ENCODE measurements at places on chromosomes 5 and 9. TPM values are rescaled to one million over a fixed set of nuclear protein-coding genes. Genes with fewer than 3 reads are reported as not detected.

The FOXI1 gene
- total RNA-seq = not detected

The CDH9 gene
- total RNA-seq = not detected

The ASTN2 gene
- 6.0 TPM for total RNA-seq

The AMBP gene
- not detected for total RNA-seq

The CNTNAP3 gene
- total RNA-seq = not detected

The NSD1 gene
- total RNA-seq = 101 TPM

The KIF24 gene
- total RNA-seq = 6.6 TPM

DNA sequence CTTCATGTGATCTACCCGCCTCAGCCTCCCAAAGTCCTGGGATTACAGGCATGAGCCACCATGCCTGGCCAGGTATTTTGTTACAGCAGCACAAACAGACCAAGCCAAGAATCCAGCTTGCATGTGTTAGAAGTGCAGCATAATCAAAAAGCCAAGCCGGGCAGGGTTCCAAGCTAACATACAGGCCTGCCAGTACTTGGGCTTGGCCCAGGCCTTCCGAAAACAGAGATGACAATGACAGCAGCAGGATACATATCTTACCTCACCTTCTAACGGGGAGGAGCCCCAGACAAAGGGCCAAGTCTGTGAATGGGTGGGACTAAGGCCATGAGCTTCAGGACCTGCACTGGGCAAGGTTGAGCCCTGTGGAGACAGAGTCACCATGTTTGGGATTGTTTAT lies 91.4 kb upstream of the ZNF462 start:
- DNase-seq = no peak

GRCh38 chr5:54742417-54742891 lies 224.9 kb downstream of the SNX18 start:
- DNase-seq = no peak

DNA sequence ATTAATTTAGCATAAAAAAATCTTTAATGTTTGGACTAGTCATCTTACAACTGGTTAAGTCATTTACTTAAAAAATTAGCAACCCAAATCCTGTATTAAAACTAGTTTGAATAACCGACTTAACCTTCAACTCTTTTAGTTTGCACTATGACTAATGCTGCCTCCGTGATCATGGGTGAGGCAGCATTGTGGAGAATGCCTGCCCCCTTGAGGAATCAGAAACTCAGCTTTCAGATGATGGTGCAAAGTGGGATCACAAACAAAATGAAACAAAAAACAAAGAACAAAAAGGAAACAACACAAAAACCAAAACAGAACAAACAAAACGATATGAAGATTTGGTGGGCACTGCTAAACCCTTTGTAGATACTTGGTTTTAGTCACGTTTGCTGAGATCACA lies 127.0 kb upstream of the PALM2AKAP2 start:
- DNase-seq = no peak

DNA sequence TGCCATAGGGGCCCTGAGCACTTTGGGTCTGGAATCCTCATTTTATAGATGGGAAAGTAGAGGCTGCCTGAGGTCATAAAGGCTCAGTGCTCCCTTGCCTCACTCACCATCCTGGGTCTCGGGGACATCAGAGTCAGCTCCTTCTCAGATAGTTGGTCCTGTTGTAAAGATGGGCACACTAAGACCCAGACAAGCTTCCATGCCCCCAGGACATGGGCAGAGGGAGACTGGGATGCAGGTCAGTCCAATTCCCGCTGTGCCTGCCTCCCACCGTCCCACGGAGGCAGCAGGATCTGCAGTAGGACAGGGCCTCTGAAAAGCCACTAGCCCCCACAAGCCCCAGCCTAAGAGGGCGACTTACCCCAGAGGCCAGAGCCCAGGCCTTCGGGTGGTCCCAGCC lies 19.0 kb upstream of the SUSD3 start:
- peak; percentile 29 for DNase-seq

DNA sequence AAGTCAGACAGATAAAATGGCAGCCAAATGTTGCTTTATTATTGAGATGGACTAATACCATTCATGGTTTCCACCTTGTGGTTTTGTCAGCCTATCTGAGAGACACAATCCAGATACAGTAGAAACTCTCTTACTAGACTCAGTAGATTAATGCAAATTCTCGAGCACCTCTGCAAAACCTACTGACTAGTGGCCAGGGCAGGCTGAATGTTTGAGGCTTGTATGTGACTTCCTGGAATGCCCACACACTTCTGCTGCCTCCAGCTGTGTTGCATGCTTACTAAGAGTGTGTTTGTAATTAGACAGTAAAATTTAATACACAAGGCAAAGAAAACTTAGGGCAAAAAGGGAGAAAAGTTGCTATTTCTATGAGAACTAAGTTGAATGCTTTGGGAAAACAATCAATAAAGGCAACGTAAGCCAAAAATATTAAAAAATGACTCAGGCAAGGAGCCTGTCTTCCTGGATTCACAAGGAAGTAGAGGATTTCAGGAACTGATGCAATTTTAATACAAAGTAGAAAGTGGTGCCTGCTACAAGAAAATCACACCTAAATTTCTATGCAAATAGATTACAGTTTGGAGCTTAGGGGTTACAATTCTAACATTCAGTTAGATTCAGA lies 30.2 kb upstream of the CCNG1 start:
- no peak for DNase-seq

DNA sequence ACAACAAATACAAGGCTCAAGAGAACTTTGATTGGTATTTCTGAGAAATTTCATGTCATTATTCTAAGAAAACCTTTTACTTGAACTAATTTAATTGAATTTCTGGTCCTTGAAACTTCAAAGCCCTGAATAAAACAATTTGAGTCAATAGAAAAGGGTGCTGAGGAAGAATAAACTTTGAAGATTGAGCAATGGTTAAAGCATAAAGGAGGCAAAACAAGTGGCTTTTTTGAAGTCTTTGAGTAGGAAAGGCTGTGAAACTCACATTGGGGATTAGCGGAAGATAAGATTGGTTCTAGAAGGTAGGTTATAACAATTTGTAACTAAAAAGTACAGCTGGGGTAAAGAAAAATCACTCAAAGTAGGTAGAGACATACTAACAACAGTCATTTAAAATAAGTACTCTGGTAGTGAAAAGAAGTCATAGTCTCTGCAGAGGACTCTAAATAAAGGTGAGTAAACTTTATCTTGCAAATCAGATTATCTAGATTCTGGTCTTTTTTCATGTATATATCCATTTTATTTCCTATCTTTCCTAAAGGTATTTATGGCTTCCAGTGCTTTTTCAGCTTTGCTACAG lies 6.4 kb upstream of the PLPP1 start:
- no peak for DNase-seq

DNA sequence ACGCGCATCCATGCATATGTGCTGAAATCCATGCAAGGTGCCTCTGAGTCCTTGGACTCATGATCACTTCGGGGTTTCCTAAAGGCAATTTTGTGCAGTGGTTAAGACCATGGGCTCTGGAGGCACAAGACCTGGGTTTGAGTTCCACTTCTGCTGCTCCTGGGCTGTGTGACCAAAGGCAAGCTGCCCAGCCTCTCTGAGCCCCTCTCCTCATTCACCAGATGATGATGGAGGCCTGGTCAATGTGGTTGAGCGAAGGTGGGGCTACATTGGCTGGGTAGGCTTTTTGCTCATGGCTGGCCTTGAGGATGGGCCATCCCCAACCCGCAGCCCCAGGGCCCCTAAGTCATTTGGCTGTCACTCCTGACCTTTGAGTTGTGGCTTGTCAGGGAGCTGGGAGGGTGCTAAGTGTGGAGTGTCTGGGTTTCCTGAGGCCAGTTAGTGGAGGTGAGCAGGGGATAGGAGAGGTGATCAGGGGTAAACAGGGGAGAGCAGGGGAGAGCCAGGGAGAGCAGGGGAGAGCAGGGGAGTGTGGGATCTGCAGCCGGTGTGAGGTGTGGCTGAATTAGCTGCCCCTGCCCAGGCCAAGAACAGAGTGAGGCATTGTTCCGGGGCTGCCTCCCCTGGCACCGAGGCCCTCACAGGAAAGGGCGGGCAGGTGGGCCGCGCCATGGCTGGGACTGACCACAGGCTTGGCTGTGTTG lies 64.6 kb upstream of the SYNPO start:
- peak; percentile 9 for DNase-seq

DNA sequence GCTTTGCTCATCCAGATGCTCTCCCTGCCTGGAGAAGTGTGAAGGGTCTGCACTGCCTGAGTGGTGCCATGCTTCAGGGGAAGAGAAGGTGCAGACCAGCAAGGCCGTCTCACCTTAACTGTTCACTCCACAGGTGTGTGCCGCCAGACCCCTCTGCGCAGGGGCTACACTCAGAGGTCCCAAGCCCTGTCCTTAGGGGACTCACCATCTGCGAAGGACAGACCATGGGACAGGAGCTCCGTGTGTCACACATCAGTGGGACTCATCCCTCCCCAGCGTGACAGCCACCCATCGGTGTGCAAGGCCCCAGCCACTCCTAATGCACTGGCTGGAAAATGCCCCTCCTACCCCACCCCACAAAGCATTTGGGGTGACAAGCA lies 142.9 kb downstream of the OLFM1 start:
- no peak for DNase-seq

GRCh38 chr9:86836797-86837196 lies 110.5 kb downstream of the GAS1 start:
- DNase-seq = no peak

- DNase-seq = no peak
These were observed 46.2 kb downstream of the FRMD3 start for GRCh38 chr9:83491995-83492394.

GRCh38 chr9:107894572-107895261 lies 405.1 kb upstream of the KLF4 start:
- DNase-seq = no peak

Data from activated naive CD8-positive, alpha-beta T cell treated with anti-CD3 and anti-CD28 coated beads, Interleukin-2, amount 10 ng/mL, durations not matched to agents 7 days and 5 days (primary cell).